Upper lobe of right lung (tissue), 1 donor: ENCODE measurements at places on chromosomes 1 and 21. TPM values are rescaled to one million over a fixed set of nuclear protein-coding genes. Genes with fewer than 3 reads are reported as not detected.

Gene FOXO6
- total RNA-seq, result 0.43 TPM

DNA sequence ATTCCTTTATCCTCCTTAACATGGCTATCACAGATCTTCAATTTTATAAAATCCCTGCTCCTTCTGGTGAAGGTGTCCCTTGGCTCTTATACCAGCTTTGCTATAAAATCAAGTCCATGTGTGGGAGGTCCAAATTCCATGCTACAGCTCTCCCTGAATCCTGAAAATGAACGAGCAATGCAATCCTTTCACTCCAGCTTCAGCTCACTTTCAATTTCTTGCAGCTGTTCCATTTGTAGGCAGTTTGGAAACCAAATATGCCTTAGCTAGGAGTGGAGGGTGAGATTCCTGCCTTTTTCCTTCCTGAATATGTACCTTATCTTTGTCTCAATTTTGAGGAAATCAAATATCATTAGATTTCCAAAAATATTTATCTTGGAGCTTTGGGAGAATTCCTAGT is 402.6 kb downstream of the TTLL7 start:
- DNase-seq, result no peak

Gene COL16A1
- total RNA-seq, result 28.9 TPM

GRCh38 chr1:16260814-16261213 is 23.8 kb upstream of the CPLANE2 start:
- no peak for DNase-seq

DNA sequence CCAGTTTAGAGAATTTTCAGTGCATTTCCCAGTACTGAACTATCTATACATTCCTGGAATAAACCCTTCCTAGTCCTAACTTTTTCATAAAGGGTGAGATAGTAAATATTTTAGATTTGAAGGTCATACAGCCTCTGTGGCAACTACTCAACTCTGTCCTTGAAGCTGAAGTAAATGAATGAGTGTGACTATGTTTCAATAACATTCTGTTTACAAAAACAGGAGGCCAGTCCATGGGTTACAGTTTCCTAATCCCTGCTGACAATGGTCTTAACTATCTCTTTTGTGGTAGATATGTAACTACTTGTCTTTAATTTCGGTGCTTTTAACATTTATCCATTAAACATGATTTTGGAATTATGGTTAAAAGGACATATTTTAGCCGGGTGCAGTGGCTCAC is 4.3 kb downstream of the ZNF684 start:
- no peak for DNase-seq

Gene CFHR2
- not detected for total RNA-seq

GRCh38 chr1:48309564-48310082 is 87.1 kb downstream of the SLC5A9 start:
- no peak for DNase-seq

- peak; percentile 95 for DNase-seq
These were observed at the start of gene MAN1C1 for GRCh38 chr1:25616095-25616986. TSS of gene MAN1C1 (plus strand) at chr1:25616791. CDS start at chr1:25617798, 1,007 bp downstream.

DNA sequence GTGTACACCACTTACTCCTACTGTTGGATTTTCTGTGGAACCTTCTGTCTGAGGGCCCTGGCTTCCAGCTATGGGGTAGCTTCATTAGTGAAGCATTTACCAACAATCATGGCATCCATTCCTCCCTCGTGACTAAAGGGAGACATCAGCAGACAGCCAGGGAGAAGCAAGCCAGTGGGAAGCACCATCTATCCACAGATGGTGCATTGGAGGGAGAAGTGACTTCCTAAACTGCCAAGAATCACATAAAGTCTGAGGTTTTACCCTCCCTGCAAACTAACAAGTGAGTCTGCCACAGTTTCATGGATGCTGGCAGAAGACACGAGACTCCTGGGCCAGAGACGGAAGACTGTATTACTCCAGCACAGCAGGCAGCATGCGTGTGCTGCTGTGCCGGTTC is 31.4 kb downstream of the UMODL1 start:
- DNase-seq, result no peak

DNA sequence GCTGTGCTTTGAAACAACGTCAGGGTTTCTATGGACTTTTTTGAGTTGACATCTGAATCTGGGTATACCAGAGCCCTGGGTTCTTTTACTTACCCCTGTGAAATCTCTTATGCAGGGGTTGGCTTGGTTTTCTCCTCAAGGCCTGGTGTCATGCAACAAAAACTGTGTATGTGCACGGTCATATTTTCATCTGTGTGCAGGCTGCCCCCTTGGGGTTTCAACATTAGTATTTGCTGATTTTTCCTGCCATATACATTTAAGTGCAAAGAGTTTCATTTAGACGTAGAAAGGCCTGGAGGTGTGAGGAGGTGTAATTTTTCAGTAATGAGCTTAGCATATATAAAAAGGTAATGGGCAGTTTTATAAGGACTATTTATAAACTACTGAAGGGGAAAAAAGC is 22.0 kb upstream of the ZBTB18 start:
- no peak for DNase-seq

- no peak for DNase-seq
These were observed 205.8 kb downstream of the TNR start for GRCh38 chr1:175537571-175537970.

Gene LAD1
- 42.6 TPM for total RNA-seq

Gene KIF26B
- 3.4 TPM for total RNA-seq

DNA sequence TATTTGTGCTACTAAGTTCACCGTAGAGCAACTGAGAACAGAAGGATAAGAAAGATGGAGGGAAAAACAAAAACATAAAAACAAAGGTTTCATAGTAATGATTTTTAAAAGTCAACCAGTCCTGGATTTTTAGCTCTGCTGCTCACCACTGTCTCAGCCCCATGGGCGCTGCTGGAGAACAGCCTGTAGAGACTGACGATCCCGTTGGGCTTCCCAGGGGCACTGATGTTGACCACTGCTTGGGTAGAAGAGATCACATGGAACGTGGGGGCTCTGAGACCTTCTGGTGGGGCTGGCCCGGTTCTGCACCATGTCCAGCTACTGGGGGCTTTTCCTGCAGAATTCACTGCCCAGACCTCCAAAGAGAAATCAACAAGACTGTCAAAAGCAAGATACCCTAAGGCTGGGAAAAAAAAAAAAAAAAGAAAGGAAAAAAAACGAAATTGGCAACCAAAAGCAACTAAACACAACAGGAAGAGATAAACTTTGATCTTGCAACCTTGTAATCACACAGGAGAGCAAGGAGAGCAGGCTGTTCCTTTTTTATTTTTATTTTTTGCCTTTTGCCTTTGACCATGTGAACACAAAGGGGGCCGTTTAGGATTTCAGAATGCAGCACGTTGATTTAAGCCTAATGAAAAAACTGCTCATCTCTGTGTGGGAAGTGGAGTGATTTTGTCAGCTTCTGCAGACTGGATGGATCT is 83.5 kb downstream of the KCTD3 start:
- DNase-seq, result no peak

Gene IFNLR1
- total RNA-seq, result 11.1 TPM

DNA sequence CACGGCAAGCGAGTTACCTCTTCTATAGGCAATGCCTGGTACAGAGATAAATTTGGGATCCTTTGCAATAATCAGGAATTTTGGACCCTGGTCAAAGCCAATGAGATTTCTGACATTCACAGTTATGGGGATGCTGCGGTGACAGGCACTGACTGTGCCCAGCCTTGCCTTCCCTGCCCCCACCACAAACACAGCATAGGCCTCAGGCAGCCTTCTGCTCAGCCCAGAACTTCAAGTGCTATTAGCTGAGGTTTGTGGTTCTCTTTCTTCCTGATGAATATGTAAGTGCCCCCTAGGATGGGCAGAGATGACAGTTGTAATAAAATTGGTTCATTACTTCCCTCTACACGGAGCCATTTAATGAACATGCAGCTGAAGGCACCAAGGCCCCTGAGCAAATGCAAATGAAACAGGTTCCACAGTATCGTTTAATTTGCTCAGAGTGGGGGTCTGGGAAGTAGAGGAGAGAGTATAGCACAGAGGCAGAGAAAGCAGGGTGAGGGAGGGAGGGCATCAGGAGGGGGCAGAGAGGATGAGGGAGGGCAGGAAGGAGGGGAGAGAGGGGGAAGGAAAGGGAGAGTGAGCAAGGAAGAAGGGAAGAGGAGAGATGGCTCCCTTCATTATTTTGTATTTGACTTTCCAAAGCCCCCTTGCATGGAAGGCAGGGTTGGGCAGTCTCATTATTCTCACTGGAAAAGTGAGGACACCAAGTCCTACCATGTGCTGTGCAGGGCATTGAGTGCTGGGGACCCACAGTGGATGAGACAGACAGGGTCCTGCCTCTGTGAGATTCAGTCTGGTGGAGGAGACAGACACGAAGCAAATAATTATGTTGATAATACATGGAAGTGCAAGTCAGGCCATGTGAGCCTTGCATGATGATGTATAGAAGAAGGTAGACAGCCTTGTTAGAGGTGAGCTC is 513.0 kb downstream of the PTPRU start:
- DNase-seq, result no peak

DNA sequence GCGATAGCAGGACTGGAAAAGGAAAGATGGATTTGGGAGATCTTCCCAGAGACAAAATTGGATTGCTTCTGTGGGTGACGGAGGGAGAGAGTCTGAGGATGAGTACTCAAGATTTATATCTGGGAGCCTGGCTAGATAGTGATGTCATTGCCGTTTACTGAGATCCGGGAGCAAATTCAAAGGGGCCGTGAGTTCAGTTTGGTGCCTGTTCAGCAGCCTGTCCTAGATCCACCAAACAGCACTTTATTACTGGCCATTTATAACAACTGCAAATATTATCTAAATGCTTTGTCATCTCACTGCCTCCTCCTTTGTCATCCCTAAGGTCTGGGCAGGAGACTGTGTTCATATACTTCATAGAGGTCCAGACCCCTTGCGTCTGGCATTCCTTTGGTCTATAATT is 29.2 kb downstream of the MAPKAPK2 start:
- DNase-seq, result no peak

- no peak for DNase-seq
These were observed 15.6 kb downstream of the ADARB1 start for GRCh38 chr21:45089964-45090363.

- no peak for DNase-seq
These were observed 7.5 kb upstream of the DAB1 start for GRCh38 chr1:57431400-57431799.

- no peak for DNase-seq
These were observed 116.2 kb downstream of the KCNJ6 start for GRCh38 chr21:37800057-37800455.

- no peak for DNase-seq
These were observed 123.2 kb downstream of the PTPRC start for GRCh38 chr1:198761859-198762616.

DNA sequence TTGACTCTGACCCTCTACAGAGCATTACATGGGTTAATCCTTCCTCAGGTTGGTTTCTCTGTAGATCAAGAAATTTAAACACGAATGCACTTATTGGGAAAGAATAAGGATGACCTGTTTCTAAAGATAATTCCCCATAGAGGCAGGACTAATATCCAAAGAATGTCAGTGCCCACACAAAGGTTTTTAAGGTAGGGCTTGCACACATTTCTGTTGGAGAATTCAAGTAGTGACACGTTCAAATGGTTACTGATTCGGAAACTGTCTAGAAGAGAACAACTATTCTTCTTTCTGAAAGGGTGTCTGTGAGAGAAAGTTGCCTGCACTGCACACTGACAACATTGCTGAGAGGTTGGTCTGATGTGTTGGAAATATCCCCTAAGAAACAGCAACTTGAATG is 167.3 kb downstream of the ZNF326 start:
- no peak for DNase-seq

DNA sequence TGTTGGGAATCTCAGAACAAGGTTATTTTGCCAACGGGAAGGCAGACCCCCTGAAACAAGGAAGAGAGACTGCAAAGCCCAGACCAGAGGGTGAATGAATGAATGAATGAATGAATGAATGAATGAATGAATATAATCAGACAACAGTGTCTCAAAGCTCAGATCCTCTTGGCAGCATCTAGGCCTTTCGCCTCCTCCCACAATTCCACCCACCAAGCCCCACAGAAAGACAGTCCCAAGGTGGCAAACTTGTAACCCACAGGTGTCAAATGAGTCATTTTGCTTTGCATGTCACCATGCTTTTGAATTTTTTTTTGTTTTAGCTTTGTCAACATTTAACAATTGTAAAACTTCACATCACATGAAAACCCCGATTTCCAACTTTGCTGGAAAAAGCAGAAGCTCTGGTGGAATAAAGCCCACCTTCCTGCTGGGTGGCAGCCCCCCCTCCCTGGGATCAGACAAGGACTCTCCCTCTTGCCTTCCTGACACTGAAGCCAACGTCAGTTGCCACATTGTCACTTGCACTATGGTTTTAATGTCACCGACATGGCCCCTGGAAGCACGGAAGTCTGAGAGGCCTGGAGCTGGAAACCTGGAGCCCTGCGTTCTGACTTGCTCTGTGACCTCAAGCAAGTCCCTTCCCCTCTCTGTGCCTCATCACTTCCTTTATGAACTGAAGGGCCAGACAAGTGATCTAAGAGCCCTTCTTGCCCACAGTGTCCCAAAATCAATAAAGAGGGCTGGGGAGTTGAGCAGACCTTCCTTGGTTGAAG is 134.6 kb upstream of the RUNX3 start:
- peak; percentile 22 for DNase-seq

Gene SLC1A7
- 0.26 TPM for total RNA-seq

DNA sequence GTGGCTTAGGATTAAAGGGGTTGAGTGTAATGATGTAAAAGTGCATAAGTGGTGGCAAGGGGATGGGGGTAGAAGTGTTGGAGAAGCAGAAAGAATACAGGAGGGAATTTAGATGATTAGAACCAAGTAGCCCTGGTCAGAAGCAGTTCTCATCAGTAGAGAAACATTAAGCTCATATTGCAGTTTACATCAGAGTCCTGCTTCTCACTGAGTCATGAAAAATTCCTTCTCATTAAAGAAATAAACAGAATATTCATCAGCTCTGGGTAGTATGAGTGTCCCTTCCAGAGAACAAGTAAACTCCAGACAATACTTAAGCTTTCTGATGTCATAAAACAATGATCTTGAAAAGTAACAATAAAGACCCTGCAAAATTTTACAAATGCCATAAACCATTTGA is 36.5 kb downstream of the LRRIQ3 start:
- DNase-seq, result no peak

Gene SAMSN1
- 18.2 TPM for total RNA-seq

DNA sequence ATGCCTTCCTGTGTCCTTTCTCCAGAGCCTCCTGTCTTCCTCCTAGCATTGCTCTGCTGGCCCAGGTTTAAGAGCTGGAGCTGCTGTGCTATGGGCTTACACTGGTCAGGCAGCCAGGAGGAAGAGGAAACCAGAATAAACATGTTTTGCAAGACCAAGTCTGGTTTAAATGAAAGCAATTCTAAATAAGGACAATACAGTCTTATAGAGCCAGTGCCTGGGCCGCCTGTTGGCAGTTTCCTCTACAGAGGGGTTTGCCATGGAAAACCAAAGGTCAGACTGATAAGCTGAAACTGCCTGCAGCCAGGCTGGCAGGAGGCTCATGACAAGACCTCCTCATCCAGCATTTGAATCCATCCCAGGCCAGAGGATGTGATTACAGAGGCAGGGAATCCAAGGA is 92.9 kb upstream of the FGGY start:
- no peak for DNase-seq
